ENCODE measurements at places on chromosomes 5 and 9.
A peak's percentile ranks its signal among the peaks of the same experiment; 100 is the strongest.

- no peak for DNase-seq
These were observed 237.6 kb upstream of the ZNF462 start for GRCh38 chr9:106625259-106625789.

GRCh38 chr9:112168197-112168596, 6.9 kb downstream of the SUSD1 start:
- DNase-seq, result no peak

GRCh38 chr5:24272741-24273140, 372.0 kb downstream of the CDH10 start:
- no peak for DNase-seq

DNA sequence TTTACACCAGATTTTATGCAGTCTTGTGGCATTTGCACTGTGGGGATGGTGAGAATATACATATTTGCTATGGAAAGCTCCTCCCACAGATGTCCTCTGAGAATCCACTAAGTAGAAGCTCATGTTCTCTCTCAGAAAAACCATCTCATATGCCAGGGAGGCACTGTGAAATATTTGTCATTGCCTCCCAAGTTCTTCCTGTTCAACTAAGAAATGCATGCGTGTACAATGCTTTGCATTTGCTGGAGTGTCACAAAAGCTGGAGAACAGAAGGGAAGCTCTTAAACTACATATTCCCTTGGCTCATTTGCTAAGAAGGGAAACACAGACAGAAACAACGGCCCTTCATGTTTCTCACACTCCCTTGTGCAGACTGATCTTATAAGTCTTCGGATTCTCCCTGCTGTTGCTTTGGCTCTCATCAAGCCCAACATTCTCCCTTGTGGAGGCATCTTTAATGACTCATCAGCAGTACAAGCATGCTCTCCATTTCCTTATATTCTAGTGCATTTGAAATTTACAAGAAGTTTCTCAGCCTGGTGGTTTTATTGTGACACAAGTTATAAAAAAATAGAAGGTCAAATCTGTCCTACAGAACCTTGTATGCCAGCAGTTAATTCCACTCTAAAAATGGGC, 220.6 kb downstream of the TRIM36 start:
- DNase-seq, result no peak

GRCh38 chr9:11868795-11869194, 824.4 kb upstream of the TYRP1 start:
- no peak for DNase-seq

- no peak for DNase-seq
These were observed 120.2 kb upstream of the PITX1 start for GRCh38 chr5:135154197-135154596.

- no peak for DNase-seq
These were observed 607 bp downstream of the UQCRQ start for GRCh38 chr5:132867046-132867451.

DNA sequence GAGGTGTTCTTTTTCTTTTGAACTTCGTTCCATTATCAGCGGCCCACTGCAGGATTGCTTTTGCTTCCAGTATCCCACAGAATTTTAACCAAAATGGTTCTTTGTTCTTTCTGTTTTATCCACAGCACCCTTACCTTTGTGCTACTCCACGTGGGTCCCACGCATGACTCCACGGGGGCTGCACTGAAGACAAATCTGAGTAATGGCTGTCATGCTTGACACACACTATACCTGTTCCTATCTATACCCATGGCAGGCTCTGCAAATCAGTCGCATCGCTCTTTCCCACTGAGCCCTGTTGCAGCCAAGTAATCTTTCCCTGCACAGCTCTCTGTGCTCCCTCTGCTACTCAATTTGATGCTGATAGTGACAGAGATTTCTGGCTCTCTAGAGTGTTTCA, 69.7 kb downstream of the NSG2 start:
- DNase-seq, result no peak

DNA sequence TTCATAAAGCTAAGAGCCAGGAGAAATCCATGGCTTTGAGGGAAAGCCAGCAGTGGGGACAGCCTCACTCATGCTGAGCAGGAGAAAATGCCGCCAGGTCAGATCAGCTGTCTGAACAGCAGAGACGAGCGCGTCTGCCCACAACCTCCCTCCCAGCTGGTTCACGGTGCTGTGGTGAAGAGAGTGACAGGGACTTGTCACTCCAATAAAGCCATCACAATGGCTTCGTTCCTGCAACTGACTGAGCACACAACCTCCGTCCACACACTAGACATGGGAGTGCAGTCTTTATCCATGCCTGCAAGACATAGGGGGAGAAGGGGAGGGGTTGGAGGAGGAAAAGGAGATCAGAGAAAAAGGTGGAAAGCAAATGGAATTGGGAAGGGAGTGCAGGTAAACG, 206.9 kb downstream of the GABBR2 start:
- DNase-seq, result no peak

DNA sequence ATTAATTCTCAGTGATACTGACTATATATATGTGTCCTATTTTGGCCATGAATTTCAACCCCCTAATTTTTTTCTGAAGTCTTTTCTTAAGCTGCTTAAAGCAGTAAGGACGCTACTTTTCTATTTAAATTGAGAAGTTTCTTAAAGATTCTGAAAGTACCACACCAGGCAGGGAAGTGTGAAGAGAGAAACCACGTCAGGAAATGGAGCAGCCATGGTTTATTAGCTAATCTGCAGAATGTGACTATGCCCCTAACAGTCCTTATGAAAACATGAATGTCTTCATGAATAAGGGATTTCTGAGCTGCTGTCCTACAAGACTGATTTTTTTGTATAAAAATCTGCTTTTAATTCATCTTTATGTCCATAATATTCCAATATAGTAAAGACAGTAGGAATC, 1724.3 kb upstream of the C9orf72 start:
- DNase-seq, result no peak

GRCh38 chr9:91214086-91214485, 147.6 kb downstream of the AUH start:
- DNase-seq, result no peak

DNA sequence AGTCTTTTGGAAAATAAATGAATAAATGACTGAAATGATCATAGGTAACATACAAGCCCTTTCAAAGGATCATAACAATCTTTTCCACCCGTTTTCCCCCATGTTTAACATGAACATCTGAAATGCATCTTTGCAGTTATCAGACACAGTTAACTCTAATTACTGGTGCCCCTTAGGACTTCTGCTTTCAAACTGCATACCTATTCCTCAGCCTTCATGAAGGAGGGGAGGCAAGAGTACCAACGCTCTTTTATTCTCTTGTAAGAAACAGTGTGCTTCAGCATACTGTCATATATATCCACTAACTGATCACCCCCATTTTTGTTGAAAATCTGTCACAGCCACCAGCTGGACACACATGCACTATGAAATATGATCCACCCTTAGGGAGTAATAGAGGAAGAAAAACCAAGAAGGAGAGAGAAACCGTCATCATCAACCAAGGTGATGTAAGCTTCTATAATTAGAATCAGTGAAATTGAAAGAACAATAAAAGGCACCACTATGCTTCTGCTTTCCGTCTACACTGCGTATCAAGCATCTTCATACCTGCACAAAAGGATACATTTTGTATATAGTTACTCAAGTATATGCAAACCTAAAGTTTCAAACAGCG, 98.7 kb downstream of the RAPGEF6 start:
- no peak for DNase-seq

DNA sequence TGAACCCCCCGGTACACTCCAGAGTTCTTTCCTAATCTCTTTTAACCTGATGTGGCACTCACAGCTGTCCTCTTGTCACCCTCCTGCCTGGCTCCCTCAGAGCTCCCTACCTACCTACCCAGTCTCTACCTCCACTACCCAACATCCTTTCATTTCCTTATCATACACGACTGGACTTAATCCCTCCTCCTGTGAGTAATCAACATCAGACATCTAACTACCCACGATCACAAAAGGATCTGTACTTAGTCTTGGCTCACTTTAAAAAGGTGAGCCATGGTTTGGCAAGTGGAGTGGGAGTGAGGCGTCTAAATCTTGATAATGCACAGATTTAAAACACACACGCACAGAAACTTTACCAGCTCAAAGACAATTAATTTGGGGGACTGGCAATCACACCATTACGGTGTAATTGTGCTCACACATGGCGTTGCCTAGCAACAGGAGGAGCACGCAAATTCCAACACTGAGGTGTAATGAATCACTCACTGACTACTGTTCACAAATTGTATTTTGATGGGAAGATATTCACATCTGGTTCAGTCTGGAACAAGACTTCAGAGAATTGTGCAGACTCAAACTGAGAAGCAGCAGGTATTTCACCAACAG, 235.9 kb downstream of the EPB41L4A start:
- DNase-seq, result peak; percentile 57

DNA sequence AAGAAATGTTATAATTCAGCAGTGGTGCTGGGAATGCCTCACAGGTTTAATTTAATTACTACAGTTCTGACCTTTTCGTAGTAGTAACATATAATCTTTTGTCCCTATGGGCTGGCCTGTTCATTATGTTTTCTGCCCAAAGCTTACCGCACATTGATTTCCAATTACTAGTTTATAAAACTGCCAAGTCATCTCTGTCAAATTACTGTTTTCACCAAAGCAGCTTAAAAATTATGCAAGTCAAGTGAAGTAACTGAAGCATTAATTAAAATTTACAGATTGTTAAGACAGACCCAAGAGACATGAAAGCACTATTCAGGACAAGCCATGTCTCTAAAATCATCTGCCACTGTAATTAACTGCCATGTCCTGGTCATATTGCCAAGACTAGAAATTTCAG, 93.9 kb upstream of the FTMT start:
- DNase-seq, result no peak

- no peak for DNase-seq
These were observed 283.4 kb downstream of the NFIB start for GRCh38 chr9:14030375-14031059.

- no peak for DNase-seq
These were observed 175.6 kb downstream of the GLIS3 start for GRCh38 chr9:4124266-4124665.

DNA sequence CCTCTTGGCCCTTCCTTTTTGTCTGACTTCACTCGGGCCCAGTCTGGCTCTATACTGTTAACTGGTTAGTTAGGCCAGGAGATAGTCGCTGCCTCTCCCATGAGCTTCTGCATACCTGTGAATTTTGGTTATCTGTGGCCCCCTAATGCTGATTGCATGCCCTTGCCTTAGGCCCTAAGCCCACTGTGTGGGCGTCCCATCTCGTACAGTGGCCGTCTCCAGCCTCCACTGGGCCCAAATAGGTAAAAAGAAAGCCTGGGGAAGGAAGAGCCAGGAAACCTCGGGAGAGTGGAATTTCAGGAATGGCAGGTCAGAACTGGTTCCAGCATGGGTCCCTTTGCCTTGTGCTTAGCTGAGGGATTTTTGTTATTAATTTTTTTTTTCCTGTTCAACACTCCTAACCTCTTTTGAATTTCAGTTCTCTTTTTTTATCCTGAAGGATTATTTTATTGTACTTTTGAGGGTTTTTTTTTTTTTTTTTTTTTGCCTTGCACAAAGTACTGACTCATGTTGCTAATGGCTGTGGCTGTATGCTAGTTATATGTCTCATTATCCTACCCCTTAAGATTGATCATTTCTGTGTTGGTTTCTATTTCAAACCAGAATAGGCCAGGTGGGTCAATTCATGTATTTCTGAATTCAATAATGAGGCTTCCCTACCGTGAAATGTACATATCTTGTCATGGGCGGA, 3.4 kb downstream of the PRRC2B start:
- no peak for DNase-seq

- DNase-seq, result no peak
These were observed 40.0 kb upstream of the GRAMD2B start for GRCh38 chr5:126383246-126383645.

DNA sequence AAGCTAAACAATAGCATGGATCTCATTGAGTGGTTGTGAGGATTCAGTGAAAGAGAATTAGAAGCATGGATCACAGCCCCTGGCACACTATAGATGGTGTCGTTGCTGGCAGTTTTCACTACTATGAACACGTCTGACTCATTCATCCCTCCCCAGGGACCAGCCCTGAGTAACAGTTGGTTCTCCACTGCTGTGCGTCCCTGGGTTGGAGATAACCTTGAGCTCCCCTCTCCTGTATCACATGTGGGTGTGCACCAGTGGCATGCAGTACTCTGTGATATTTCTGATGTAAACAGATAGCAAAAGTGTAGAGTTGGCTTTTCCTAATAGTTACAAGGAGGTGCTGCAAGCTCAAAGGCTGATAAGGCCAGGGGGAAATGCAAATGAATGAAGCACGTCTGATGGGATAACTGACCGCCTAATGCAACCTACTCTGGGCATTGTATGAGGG, 8.8 kb upstream of the LCP2 start:
- no peak for DNase-seq

GRCh38 chr5:606526-607399, 5.4 kb upstream of the CEP72 start:
- no peak for DNase-seq

GRCh38 chr5:37532976-37533740, 154.0 kb downstream of the WDR70 start:
- DNase-seq, result no peak

GRCh38 chr5:90916947-90917800, 358.6 kb downstream of the ADGRV1 start:
- DNase-seq, result no peak

DNA sequence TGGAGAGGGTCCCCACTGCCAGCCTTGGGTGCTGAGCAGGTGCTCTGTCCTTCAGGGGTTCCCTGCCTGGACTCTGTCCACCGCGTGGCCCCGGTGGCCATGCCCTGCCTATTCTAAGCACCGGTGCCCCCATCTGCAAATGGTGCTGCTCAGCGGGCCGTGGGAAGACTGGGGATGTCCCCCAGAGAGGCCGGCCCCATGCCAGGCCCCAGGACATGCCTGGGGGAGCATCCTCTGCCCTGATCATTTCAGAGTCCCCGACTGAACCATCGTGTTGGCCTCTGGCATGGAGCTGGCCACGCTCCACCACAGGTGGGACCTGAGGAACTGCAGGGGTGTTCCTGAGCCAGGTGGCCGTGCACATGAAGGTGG, 64.7 kb downstream of the RXRA start:
- DNase-seq, result no peak

GRCh38 chr5:130055572-130055971, 151.3 kb downstream of the CHSY3 start:
- no peak for DNase-seq

GRCh38 chr5:51539232-51539631, 156.0 kb downstream of the ISL1 start:
- DNase-seq, result no peak

GRCh38 chr9:123033352-123033751, at the start of gene GPR21:
GPR21 (plus strand) TSS chr9:123033667; CDS start chr9:123034567, 900 bp downstream.
- DNase-seq, result no peak
